Liver (tissue), 10 donors: ENCODE measurements at places on chromosomes 1 and 21. TPM values are rescaled to one million over a fixed set of nuclear protein-coding genes. Genes with fewer than 3 reads are reported as not detected.

DNA sequence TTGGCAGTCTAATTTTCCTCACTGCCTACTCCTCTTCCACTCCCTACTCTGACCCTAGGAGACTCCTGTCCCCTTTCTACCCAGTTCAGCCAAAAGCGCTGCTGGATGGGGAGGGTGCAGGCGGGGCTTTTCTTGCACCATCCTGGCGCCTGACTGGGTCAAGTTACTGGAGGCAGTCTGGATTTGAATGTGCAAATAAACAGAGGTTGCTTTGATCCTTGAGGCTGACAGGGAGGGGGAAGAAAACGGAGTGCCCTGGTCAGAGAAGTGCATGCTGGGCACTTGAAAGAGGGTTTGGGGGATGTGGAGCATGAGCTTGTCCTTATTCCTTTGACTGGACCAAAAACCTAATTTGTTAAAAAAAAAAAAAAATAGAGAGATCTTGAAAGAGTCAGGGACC, 76.8 kb upstream of the SOX13 start:
- no peak overlapping the region for H3K27ac ChIP-seq
- no peaks in the 10 kb centered on the region for H3K27me3 ChIP-seq
- no peak overlapping the region for H3K4me3 ChIP-seq
- no peak for DNase-seq

ADAMTS5 gene
- 0.47 TPM for polyA plus RNA-seq

DNA sequence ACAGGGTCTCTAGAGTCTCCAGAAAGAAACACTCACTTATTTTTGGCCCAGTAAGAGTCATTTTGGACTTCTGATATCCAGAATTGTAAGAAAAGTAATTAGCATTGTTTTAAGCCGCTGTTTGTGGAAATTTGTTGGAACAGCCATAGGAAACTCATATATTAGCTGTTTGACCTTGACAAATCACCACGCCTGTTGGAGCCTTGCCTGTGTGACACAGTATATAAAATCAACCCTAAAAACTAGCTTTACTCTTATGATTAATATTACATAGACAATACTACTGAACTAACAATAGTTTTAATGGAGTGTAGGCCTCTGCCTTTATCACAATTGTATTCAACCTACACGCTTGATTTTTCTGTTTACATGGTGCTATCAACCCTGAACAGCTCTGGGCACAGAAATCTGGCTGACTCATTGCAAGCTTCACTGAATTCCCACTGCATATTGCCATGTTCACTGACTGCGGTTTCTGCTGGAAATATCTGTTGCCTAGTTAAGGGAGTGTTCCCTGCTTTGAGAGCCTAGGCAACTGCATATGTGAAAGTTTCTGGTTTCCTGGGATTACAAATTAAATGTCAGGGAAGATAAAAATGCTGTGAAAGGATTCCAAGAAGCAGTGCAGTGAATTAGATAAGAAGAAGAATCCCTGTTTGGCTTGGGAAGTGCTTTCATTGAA, 419.5 kb upstream of the DEPDC1 start:
- no peaks in the 10 kb centered on the region for H3K36me3 ChIP-seq
- H3K4me3 ChIP-seq, result no peak overlapping the region
- no peak overlapping the region for H3K27ac ChIP-seq
- no peaks in the 10 kb centered on the region for H3K4me1 ChIP-seq

DNA sequence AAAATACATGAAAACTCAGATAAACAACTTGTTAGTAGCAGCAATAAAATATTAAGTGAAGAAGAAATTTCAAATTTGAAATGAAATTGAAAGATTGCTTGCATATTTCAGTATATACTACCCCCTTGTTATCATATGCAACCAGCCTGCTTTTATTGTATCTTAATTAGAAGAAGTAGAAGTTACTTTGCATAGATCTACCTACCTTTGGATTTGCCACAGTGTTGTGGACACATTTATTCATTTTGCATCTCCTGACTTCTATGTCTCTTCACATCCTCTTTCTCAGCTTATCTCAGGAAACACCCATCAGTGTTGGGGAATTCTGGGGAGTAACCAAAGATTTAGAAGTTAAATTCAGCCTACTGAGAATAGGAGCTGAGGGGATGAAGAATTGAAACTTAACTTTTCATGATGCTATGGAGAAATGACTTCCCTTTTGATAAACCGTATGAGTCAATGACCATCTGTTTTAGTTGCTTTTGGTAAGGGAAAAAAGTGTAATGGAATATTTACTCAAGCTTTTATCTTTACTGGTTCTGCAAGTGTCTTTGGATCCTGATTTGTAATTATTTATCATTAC, 96.9 kb downstream of the RGL1 start:
- H3K4me1 ChIP-seq, result no peaks in the 10 kb centered on the region
- no peaks in the 10 kb centered on the region for H3K27me3 ChIP-seq
- no peak overlapping the region for H3K4me3 ChIP-seq
- DNase-seq, result no peak
- H3K36me3 ChIP-seq, result peaks cover 2% of the 10 kb centered on the region

DNA sequence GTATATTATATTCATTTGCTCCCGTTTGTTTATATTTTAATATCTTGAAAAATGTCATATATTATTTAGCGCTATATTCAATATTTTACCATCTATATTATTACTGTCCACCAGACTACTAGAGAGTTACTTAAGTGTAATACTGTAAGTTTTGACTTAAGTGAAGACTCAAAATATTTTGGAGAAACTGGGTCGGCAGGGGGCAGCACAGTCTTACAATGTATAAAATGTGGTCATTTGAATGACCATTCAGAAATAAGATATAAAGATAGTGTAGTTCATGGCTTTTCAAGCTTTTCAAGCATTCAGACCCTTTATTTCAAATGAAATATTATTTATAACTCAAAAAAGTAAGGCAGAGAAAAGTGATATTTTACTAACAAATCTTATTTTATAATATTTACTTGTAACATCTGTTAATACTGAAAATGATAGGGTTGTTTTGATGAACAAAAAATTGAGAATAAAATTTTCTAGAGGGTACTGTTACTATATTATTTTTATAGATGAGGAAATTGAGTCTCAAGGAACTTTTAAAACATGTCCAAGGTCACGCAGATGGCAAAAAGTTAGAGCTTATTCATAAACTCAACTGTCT, 89.0 kb upstream of the SERTAD4 start:
- H3K27me3 ChIP-seq, result no peaks in the 10 kb centered on the region
- DNase-seq, result peak; percentile 59
- H3K27ac ChIP-seq, result no peak overlapping the region
- no peaks in the 10 kb centered on the region for H3K36me3 ChIP-seq
- H3K4me3 ChIP-seq, result no peak overlapping the region

DNA sequence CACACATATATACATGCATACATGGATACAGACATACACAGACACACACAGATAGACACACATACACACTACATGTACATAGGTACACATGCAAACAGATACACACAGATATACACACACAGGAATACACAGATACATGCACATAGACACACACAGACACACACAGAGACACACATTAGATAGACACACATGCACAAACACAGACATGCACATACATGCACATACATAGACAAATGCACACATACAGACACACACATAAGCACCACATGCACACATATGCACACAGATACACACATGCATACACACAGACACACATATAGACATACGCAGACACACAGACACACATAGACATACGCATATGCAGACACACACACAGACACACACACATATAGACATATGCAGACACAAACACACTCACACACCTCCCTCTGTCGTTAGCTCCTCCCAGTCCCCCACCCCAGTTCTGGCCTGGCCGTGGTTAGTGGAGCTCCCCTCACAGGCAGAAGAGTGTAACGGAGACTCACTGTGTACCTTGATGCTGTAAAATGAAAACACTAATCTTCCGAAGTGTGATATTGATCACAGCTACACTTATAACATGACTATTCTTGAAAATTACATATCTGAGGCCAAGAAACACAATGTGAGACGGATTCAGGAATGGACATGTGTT, 7.6 kb downstream of the UBASH3A start:
- no peak for DNase-seq
- no peaks in the 10 kb centered on the region for H3K4me1 ChIP-seq
- H3K27me3 ChIP-seq, result no peaks in the 10 kb centered on the region
- no peak overlapping the region for H3K4me3 ChIP-seq
- no peak overlapping the region for H3K27ac ChIP-seq
- H3K36me3 ChIP-seq, result no peaks in the 10 kb centered on the region

PLA2G5 gene
- 2.3 TPM for polyA plus RNA-seq

SLC45A1 gene
- polyA plus RNA-seq, result 0.29 TPM

- no peak for DNase-seq
- H3K27me3 ChIP-seq, result no peaks in the 10 kb centered on the region
- H3K4me1 ChIP-seq, result no peaks in the 10 kb centered on the region
- H3K36me3 ChIP-seq, result no peaks in the 10 kb centered on the region
- H3K27ac ChIP-seq, result no peak overlapping the region
- H3K4me3 ChIP-seq, result no peak overlapping the region
Observed at GRCh38 chr1:14320986-14321385, 277.5 kb upstream of the KAZN start.

EVA1C gene
- polyA plus RNA-seq, result 1.8 TPM
